Brain (organoid and tissue), 16 donors: ENCODE measurements at places on chromosomes 13 and 19.

DNA sequence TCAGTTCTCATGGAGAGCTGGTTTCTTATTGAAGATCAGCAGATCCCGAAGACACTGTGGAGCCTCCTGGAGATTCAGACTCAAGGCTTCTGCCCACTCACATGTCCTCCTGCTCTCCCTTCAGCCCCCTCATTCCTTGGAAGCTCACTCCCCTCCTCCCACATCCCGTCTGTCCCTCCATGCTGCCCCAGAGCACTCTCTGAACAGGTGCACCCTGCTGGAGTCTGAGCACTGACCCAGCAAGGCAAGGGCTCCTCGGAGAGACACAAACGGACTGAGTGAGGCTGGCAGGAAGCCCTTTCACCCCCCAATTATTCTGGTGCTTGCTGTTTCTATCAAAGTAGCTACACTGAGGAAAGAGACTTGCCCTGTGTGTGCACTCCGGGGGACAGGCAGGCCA is 374.0 kb downstream of the UQCRFS1 start:
- no peak for DNase-seq

- DNase-seq: no peak
Measured at GRCh38 chr13:58583966-58584365, 952.4 kb downstream of the PCDH17 start.

DNA sequence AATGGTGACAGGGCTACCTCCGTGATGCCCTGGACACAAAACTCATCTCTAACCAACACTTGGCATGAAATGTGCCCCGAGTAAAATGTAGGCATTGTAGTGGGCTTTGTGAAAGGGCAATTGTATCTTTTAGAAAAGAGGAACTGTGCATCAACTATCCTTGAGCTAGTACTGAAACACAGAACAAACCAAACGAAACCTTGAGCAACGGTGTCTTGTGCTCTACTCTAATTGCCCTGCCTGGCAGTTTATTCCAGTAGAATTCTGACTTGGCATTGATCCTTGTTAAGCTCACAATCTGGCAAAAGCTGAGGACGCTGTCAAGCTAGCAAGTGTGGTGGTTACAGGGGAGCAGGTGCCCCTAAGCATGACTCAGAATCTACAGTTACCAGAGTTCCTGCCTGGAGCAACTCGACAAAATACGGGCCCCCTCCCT is 707.1 kb upstream of the SPRY2 start:
- peak; percentile 84 for DNase-seq

- no peak for DNase-seq
Measured at GRCh38 chr13:106650690-106651205, 82.8 kb upstream of the ARGLU1 start.

DNA sequence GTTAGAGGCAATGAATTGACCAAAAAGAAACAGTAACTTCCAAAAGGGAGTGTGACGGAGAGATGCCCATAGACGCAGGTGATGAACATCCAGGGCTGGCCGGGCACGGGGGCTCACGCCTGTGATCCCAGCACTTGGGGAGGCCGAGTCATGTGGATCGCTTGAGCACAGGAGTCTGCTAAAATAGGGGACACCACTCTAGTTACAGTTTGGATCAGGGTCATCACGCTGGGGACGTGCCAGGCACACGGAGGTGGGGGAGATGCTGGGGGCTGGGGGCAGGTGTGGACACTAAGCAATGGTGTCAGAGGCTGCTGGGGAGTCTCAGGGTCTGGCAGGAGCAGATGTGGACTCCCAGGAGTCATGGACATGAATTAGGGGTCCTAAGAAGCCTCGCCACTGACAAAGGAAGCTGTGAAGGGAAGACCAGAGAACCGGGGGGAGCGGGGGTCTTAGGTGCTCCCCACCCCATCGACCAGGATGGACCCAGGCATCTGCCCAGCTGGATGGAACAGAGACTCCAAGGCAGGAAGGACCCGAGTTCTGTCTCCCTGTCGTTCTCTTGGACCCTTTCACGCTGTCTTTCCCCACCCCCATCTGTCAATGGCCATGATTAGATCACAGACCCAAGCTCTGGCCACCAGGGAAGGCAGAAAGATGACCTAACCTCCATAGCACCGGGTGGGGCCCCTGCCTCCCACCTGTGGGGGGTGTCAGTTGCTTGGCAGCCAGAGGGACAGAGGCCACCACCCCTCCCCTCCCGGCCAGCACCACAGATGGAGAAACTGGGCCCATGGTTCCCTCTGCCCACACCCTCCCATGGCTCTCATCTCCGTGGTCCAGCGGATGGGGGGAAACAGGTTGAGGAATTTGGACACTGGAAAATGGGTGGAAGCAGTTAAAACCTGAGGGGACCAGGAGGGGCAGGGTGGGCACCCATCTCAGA is 19.6 kb downstream of the CCDC8 start:
- no peak for DNase-seq

DNA sequence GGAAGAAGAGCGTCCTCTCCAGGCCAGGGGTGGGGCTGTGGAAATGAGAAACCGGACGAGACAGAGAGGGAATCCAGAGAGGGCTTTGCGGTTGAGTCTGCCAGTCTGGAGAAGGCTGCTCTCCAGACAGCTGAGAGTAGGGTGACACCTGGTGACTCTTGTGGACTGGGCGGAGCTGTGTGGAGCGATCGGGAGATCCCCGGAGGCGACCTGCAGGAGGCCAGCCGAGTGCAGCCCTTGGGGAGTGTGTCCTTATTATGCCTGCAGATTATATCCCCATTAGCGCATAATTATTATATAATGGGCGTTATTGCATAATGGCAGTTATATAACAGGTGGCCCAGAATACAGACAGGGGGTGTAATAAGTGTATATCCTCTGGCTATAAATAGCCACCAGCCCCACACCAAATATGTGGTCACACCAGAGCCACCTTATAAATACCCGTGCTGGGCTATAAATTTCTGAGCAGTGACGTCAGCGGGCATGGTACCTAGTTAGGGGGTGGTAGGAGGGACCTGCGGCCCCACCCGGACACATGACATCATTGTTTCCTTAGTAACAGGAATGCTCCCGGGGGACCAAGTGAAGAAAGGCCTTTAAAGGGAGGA is 41.2 kb downstream of the NFIX start:
- DNase-seq: no peak

DNA sequence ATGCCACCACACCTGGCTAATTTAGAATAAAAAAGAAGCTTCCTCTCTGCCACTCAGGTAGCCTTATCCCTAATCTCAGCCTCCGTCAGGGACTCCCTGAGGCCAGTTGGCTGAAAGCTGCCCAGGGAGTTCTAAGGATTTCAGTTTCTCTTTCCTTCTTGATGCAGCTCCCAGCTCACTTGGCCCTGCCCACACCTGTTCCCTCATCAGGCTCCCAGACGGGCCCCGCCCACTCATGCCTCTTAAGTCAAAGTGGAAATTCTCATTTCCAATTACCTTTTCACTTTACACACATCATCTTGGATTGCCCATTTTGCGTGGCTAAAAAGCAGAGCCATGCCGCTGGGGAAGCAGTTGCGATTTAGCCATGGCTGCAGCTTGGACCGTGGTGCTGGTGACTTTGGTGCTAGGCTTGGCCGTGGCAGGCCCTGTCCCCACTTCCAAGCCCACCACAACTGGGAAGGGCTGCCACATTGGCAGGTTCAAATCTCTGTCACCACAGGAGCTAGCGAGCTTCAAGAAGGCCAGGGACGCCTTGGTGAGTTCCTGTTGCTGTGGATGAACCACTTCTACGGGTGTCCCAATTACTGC is at the start of gene IFNL1:
IFNL1 (plus strand) TSS at position 353 of the 591 bp plus-strand sequence; CDS start at position 368, 15 bp downstream.
- DNase-seq: no peak

DNA sequence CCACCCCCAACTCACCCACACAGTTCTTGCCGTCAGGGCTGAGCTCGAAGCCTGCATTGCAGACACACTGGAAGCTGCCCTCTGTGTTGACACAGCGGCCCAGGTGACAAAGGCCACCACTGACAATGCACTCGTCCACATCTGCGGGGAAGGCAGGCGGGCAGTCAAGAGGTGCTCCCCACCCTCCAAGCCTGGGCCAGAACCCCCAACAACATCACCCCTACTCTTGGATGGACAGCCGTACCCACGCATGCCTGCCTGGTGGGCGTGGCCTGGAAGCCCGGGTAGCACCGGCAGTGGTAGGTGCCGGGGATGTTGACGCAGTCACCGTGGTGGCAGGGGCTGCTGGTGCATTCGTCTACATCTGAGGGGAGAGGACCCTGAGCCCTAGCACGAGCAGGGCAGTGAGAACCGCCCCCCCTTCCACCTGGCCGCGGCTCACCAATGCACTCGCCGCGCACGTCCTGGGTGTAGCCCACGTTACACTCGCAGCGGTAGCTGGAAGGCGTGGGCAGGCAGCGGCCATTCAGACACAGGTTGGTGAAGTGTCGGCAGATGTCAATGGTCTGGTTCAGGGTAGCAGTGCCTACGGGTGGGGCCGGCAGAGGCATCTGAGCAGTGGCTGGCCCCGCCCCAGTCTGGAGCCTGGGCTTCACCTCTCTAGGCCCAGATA is 13.3 kb downstream of the FBN3 start:
- DNase-seq: no peak

DNA sequence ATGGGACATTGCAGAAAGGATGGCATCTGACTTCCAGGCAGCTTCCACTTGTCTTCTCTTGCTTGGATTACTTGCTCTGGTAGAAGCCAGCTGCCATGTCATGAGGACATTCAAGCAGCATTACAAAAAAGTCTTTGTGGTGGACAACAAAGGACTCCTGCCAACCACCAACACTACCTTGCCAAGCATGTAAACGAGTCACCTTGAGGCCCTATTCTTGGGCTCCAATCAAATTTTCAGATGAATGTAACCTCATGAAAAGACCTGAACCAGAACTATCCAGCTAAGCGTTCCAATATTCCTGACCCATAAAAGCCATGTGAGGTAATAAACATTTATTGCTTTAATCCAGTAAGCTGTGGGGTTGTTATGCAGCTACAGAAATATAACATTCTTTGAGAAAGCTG is 12.5 kb downstream of the PROSER1 start:
- DNase-seq: no peak
